Neuronal stem cell (in vitro differentiated cells): ENCODE measurements at places on chromosomes 3 and 15.

DNA sequence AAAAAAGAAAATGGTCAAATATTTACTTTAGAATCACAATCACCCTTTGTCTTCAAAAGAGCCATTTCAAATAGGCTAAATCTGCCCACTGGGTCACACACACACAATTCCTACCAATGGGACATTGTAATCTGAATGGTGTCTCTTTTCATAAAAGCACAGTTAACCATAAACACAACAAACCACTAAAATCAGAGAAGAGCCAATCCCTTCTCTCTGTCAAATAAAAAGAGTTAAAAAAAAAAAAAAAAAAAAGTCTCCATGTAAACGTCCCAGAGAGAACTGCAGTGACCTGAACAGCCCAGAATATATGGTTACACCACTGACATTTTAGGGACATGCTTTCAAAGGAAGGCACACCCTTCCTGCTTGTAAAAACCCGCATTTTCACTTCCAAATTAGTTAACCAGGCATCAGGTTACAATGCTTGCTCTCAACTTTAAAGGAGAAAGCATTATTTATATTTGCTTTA lies 63.7 kb downstream of the PRICKLE2 start:
- no peak for DNase-seq

GRCh38 chr15:49174902-49175301 lies 4.9 kb downstream of the GALK2 start:
- DNase-seq = no peak

DNA sequence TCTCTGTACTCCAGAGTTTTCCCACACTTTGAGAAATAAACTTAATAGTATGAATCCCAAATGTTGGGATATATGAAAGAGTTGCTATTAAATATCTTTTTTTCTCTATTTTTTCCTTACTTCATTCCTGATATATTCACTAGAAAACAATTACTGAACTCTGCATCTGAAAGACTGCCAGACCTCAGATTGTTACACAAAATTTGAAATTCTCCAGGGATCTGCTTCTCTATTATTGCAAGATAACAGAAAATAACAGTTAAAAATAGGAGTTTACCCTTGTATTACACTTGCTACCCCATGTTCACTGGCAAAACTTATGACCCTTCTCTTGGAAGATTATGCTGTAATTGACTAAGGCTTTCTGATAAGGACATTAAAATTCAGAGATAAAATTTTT lies 11.7 kb upstream of the P3H2 start:
- no peak for DNase-seq

GRCh38 chr3:194967151-194968117 lies 281.8 kb downstream of the FAM43A start:
- no peak for DNase-seq

- DNase-seq = no peak
These were observed 59.5 kb downstream of the MINDY2 start for GRCh38 chr15:58830556-58830955.

DNA sequence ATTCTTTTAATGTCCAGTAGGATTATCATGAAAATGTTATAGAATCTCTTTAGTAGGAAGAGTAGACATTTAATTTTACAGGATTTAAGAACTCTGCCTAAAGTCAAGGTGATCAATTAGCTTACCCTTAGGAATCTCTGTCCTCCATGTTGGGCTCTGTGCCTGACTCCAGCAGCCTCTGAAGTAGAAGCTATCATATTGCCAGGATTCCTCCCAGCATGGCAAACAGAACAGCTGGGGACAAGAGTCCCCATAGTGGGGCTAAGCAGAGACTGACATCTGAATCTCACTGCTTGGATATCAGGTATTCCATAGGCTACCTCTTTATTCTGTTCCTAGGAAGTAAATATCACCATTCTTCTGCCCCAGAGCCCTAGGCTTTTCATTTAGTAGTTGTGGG lies 1.5 kb downstream of the SLC15A2 start:
- no peak for DNase-seq

- no peak for DNase-seq
These were observed 29.6 kb downstream of the FAN1 start for GRCh38 chr15:30933293-30933692.

DNA sequence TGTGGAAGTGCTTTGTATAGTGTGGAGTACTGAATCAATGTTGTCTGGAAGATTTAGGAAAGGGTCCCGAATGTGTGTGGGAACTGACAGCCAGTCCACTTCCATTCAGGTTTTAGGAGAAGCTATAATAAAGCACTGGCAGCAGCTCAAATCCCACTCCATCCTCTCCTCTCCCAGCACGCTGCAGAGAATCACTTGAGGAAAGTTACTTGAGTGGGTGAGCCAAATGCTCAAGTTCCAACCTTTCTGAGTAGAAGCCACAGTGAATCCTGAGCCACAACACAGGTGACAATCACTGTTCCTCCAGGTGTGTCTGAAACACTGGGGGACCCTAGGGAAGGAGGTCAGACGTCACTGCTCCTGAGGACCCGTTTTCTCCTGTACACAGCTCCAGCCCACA lies 106.5 kb downstream of the TIGIT start:
- DNase-seq = no peak

DNA sequence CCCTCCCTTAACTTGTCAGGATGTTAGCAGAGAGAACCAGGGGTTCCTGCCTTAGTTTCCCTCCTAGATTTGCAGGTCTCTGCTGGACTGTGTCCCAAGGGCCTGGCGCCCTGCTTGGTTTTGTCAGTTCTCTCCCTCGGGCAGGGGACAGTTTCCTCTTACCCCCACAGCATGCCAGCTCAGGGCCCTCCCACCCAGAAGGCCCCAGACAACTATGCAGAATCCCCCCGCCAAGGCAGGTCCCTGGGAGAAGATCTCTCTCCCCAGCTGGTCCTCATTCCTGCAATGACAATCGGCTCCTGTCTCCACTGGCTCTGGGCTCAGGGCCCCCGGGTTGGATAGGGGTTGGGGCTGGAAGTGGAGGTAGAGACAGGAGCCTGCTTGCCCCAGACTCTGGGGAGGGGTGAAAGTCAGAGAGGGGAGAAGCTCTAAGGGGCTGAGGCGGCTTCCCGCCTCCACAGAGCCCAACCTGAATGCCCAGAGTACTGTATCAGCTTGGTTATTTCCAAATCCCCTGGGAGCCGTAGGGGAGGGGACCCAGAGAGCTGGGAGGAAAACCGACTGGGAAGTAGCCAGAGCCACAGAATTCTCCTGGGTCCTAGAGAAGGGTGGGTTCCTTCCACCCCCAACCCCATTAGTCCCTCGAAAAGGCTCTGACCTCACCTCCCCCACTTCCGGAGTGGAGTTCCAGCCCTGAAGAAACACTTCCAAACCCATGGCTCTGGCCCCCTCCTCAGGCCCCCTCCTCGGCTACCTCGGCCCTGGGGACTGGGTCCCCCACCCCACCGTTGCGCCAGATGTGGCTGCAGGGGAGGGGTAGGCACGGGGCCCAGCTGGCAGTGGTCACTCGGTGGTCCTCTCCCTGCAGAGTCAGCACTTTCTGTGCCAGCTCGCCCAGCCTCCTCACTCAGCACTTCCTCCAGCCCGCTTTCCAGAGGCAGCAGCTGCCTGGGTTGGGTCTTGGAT lies 3.8 kb upstream of the LOXL1 start:
- DNase-seq = no peak
